WTC11 (cell line): ENCODE measurements at places on chromosomes 7 and 10.
A peak's percentile ranks its signal among the peaks of the same experiment; 100 is the strongest.

GRCh38 chr7:1758028-1758858, 88.2 kb downstream of the ELFN1 start:
- DNase-seq, result peak; percentile 49

DNA sequence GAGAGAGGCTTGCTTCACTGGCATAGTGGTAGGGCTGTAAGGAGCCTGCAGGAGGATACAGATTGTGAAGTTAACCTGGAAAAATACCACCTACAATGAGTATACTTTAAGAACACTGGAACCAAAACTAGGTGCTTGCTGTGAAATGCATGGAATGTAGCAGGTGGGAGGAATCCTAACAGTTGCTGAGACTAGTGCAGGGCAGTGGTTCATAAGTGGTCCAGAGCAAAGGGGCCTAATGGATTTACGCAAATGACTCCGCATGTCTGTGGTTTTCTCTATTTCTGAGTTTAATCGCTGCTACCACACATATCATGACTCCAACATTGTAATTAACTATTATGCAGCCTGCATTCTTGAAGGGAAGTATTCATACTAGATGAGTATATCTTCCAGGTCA, 218.4 kb downstream of the CHRM2 start:
- no peak for DNase-seq

DNA sequence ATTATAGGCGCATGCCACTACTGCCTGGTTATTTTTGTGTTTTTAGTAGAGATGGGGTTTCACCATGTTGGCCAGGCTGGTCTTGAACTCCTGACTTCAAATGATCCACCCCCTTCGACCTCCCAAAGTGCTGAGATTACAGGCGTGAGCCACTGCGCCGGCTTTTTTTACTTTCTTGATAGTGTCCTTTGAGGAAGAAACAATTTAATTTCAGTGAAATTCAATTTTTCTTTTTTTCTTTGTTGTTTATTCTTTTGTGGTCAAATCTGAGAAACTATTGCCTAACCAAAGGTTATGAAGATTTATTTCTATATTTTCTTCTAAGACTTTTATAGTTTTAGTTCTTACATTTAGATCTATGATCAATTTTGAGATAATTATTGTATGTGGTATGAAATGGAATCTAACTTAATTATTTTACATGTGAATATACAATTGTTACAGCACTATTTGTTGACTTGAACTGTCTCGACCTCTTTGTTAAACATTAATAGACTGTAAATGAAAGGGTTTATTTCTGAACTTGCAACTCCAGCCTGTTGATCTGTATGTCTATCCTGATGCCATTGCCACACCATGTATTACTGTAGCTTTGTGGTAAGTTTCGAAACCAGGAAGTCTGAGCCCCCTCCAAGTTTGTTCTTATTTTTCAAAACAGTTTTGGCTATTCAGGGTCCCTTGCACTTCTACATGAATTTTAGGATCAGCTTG, 19.8 kb upstream of the RASSF4 start:
- no peak for DNase-seq

GRCh38 chr7:106110238-106110560, 1.9 kb downstream of the SYPL1 start:
- DNase-seq, result no peak

GRCh38 chr10:110836706-110837105, 35.0 kb upstream of the PDCD4 start:
- no peak for DNase-seq

GRCh38 chr10:52750629-52751028, 22.0 kb downstream of the MBL2 start:
- DNase-seq, result no peak

GRCh38 chr7:65387891-65388290, 14.2 kb downstream of the ZNF92 start:
- DNase-seq, result no peak

GRCh38 chr10:18647945-18648344, 3.4 kb downstream of the NSUN6 start:
- DNase-seq, result no peak

DNA sequence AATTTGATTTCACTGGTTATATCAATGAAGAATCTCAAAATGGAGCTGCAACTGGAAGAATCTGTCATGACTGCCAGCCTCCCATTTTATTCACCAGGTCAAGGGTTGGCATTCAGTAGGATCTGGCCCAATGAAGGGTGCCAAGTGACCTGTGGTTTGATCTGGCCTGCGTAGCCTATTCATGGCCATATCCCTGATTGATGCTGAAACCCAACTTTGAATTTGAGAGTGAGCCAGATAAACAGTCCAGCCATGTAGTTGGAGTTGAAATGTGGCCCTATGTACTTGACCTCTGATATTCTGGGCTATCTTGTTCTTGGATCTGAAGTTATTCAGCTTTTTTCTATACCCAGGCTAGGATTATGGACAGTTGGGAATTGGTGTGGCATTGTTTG, 1.5 kb downstream of the MKLN1 start:
- no peak for DNase-seq

GRCh38 chr10:35007858-35008301, 82.3 kb downstream of the CUL2 start:
- DNase-seq, result no peak

GRCh38 chr10:102814453-102814871, 22.8 kb downstream of the CYP17A1 start:
- no peak for DNase-seq

- no peak for DNase-seq
Observed at GRCh38 chr10:124478515-124478914, 16.9 kb downstream of the LHPP start.

GRCh38 chr10:132517951-132518521, 19.6 kb upstream of the INPP5A start:
- peak; percentile 43 for DNase-seq

- DNase-seq, result no peak
Observed at GRCh38 chr10:72204724-72205123, 11.1 kb upstream of the ANAPC16 start.

GRCh38 chr7:29035044-29035740, 77.1 kb upstream of the TRIL start:
- no peak for DNase-seq

DNA sequence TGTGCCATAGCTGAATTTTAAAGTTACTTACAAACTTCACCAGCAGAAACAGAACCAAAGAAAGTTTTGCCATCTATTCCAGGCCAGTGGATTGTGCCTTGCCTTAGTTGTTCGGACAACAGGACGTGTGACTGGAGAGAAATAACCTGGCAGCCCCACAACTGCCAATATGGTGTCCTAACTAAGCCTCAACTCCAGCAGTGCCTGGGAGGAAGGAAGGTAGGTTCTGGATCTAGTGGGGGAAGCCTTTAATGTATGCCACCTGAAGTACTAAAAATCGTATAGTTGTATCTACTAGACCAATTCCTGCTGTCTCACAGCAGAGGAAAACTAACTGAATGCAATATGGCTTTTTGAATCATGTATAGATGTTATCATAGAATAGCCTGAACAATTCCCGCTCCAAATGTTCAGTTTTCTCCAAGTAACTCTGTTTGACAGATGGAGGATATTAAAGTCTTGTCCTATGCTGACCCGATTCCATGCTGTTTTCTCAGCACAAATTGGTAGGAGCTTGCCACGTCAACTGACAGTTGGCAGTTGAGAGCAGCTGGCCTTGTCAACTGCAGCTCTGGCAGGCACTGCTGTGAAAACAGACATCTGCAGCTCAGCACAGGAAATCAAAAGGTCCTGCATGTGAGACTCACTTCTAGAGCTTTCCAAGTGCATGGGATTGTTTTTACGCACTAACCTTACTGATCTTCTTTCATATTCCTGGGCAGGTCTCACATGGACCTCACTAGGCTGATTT, 84.5 kb upstream of the WNT16 start:
- no peak for DNase-seq

- no peak for DNase-seq
Observed at GRCh38 chr10:3226960-3227744, 54.6 kb upstream of the PITRM1 start.

GRCh38 chr10:49448924-49449323, 53.0 kb upstream of the DRGX start:
- DNase-seq, result no peak

- DNase-seq, result no peak
Observed at GRCh38 chr10:7363700-7364099, 47.1 kb downstream of the SFMBT2 start.

GRCh38 chr7:47535704-47536628, 45.9 kb downstream of the TNS3 start:
- DNase-seq, result no peak

- DNase-seq, result no peak
Observed at GRCh38 chr7:134720091-134720935, 59.1 kb upstream of the CALD1 start.

DNA sequence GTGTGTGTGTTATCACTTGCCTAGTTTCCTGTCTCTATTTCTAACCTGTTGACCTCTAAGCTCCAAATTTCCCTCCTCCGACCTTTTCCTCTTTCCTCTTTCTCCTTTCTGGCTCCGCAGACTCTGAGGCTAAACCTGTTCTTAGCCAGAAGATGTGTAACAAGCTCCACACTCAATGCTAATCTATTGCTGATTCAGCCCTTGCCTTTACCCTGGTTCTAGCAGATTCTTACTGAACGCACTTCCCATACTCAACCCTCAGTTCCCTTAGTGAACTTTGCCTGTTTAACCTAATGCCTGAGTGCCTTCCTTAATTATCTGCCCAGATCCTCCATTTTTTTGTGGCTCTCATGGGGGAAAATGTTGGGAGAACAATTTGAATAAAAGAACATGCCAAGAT, 30.0 kb upstream of the SGMS1 start:
- no peak for DNase-seq

DNA sequence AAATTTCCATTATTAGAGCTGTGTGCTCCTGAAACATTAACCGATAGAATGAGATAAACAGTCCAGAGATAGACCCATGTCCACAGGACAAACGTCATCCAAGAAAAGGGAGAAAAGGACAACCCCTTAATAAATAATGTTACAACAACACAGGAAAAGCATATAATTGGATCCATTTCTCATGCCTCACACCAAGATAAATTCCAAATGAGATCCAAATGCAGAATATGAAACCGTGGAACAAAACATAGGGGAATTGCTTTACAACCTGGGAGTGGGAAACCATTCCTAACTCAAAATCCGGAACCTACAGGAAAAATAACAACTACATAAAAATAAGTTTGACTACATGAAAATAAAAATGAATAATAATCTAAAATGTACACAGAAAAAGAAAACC, 22.4 kb upstream of the NEBL start:
- DNase-seq, result no peak

DNA sequence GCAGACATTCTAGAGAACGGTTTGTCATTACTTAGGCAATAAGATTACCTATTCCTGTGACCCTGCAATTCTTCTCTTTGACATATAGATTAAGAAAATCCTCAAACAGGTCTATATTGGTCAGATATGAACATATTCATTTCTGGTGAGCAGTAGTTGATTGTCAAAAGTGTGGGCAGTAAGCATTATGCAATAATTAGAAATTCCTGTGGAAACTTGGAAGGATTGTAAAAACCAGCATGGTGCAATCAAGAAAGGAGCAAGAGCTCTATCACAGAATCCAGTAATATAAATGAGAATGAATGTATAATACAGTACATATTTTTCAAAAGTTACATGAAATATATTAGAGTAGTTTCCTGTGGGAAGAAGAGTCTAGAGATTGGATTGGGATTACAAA, 406.5 kb downstream of the SUGCT start:
- no peak for DNase-seq

GRCh38 chr10:102492344-102492939, 10.1 kb downstream of the ACTR1A start:
- no peak for DNase-seq

GRCh38 chr7:96649981-96650380, 59.7 kb downstream of the SEM1 start:
- DNase-seq, result no peak

DNA sequence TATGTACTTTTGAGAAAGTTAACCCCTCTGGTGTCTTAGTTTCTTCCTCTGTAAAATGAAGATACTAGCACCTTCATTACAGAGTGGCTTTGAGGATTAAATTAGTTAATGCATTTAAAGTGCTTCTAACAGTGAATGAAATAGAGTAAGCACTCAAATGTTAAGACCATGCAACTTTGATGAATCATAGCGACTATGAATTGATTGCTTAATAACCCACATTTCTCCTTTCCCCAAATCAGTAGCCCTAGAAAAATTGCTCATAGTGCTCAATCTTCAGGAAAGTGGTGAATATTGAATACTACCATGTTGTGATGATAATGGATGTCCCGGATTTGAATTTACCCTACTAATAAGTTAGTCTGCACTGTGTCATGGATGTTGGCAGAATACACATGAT, 48.1 kb downstream of the CD36 start:
- DNase-seq, result no peak

GRCh38 chr7:134514663-134515062, 12.7 kb upstream of the AKR1B10 start:
- no peak for DNase-seq

DNA sequence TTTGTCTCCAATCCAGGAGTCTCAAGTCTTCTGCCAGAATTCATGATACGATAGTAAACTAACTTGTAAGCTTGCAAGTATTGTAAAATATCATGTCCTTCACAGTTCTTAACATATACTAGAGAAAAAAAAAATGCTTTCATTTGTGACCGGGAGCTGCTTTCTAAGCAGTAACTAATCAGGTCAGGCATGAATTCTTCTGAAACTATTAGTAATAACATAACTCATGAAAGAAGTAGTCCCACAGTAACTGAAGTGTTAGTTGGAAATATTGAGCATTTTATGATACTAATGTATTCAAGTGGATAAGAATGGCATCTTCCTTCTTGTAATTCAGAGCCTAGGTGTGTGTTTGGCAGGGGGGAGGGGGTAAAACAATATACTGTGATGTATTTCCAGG, 665.6 kb downstream of the DNAJB9 start:
- no peak for DNase-seq

DNA sequence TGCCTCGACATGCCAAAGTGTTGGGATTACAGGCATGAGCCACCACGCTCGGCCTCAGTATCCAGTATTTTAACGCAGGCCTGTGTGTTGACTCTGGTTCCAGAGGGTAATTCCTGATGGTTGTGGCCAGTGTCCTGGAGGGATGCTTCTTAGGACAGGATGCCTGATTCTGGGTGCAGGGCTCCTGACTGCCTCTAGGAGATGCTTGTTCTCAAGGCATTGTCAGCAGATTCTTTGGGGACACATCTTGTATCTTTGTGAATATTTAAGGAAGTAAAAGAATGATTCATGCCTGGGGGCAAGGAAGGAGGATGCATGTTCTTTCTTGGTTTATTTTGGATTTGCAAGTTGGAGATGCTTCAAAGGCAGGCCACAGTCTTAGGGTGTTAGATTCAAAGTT, 2.2 kb downstream of the ZDHHC4 start:
- DNase-seq, result no peak

GRCh38 chr10:47033541-47034270, 122.5 kb downstream of the PTPN20 start:
- no peak for DNase-seq

DNA sequence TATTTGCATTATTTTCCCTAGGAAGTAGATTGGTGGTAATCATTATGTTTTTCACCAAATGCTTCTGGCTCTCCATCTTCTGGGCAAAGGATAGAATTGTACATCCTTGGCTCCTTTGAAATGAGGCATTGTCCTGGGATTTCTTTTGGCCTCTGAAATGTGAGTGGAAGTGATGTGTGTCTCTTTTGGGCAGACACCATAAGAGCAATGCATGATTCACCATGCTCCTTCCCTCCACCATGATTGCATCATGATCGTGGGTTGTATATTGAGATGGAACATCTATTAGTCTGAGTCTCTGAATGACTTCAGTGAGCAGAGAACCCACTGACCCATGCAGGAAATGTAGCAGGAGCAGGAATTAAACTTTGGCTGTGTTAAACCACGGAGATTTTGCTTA, 49.2 kb downstream of the ADRA2A start:
- no peak for DNase-seq

GRCh38 chr7:42666994-42667393, 244.9 kb downstream of the C7orf25 start:
- DNase-seq, result no peak

- DNase-seq, result no peak
Observed at GRCh38 chr10:98555021-98555619, 108.4 kb upstream of the HPS1 start.
